ENCODE measurements at places on chromosomes 16 and 17.

GRCh38 chr17:17086585-17086984, 44.3 kb downstream of the MPRIP start:
- no peak for DNase-seq

GRCh38 chr17:81436294-81436849, 41.1 kb downstream of the BAHCC1 start:
- DNase-seq, result no peak

GRCh38 chr17:18195246-18195645, 11.6 kb downstream of the ALKBH5 start:
- no peak for DNase-seq

- no peak for DNase-seq
These were observed 4.2 kb upstream of the GNA13 start for GRCh38 chr17:65060631-65061254.

DNA sequence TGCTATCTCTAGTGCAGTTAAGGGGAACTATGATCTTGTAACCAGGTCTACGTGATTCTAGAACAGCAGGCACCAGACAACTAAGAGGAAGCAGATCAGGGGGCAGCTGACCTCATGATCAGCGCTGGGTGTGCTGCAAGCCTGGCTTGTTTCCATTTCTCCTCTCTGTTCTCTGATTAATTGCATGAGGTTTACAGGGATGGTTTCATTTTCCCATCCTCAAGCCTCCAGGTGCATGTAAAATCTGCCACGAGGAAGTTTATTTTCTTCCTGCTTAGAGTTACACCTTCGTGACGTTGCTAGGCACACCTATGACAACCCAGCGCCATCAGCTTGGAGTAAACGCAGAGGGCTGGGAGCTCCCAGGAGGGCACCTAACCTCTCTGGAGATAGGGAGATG, 4.3 kb upstream of the NUPR1 start:
- DNase-seq, result no peak

Data from activated CD4-positive, alpha-beta T cell treated with anti-CD3 and anti-CD28 coated beads, Interleukin-2, amount 50 U/mL, for 16 hours (primary cell).